ENCODE measurements at places on chromosomes 16 and 17. TPM values are rescaled to one million over a fixed set of nuclear protein-coding genes. Genes with fewer than 3 reads are reported as not detected.

DNA sequence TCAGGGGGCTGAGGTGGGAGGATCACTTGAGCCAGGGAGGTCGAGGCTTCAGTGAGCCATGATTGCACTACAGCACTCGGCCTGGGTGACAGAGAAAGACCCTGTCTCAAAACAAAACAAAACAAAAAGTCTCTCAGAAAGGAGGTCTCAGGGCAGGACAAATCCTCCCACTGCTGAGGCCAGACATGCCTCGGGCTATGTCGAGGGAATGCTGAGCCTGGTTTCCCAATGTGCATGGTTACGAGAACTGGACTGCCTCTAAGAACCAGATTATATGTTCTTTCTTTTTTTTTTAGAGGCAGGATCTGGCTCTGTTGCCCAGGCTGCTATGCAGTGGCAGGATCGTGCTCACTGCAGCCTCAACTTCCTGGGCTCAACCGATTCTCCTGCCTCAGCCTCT is 27.6 kb downstream of the TRAP1 start:
- no peaks in the 10 kb centered on the region for H3K27me3 ChIP-seq
- peaks cover 7% of the 10 kb centered on the region for H3K4me1 ChIP-seq
- H3K36me3 ChIP-seq = peaks cover 20% of the 10 kb centered on the region
- no peak overlapping the region for H3K27ac ChIP-seq

DNA sequence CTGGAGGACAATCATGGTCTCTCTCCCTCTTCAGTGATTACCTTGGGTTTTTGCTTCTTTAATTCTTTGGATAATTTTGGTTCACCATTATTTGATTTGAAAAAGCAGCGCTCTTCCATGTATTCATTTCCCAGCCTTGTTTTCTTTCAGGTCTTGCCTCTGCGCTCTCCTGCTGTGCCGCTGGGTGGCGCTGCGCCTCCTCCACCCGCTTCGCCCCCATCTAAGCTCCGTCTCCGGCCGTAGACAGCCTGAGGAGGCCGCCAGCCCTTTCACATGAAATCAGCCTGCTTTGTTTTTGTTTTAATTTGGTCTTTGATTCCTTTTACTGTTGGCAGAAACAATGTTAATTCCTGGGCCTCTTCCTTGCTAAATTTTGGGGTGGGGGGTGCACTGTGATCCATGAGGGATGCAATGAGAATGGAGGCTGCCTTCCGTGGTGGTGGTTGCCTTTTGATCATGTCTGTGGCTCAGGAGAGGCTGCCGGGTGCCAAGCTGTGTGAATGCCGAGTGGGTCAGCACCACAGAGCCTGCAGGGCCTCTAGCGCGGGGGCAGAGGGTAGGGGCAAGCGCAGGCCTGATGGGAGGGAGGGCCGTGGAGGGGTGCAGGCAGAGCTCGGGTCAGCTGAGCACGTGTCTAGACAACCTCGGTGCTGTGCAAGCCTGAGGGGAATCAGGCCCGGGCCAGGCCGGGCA is 64.1 kb downstream of the PLD6 start:
- peaks cover 9% of the 10 kb centered on the region for H3K4me1 ChIP-seq
- H3K27ac ChIP-seq = no peak overlapping the region
- no peaks in the 10 kb centered on the region for H3K27me3 ChIP-seq

GRCh38 chr16:75288181-75288580 is 36.8 kb upstream of the BCAR1 start:
- DNase-seq = no peak
- H3K4me3 ChIP-seq = no peak overlapping the region
- H3K27me3 ChIP-seq = no peaks in the 10 kb centered on the region
- peaks cover 14% of the 10 kb centered on the region for H3K36me3 ChIP-seq

DNA sequence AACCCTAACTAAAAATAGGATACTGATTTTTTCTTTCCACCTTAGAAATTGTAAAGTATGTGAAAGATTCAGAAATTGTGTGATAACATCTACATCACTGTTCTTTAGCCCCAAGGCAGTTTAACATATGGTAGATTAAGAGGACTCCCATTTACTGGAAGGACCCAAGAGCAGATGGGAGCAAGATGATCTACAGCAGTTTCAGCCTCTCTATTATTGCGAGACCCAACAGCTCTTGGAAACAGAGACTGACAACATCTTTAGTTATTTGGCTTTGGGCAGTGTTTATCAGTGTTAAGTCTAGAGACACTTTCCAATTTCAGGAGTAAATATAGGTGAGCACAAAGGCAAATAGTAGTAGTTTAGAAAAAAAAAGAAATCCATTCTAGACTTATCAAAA is 124.9 kb upstream of the CORO6 start:
- peaks cover 2% of the 10 kb centered on the region for H3K36me3 ChIP-seq
- H3K27ac ChIP-seq = no peak overlapping the region
- no peak overlapping the region for H3K4me3 ChIP-seq
- H3K27me3 ChIP-seq = no peaks in the 10 kb centered on the region
- no peak for DNase-seq

DNA sequence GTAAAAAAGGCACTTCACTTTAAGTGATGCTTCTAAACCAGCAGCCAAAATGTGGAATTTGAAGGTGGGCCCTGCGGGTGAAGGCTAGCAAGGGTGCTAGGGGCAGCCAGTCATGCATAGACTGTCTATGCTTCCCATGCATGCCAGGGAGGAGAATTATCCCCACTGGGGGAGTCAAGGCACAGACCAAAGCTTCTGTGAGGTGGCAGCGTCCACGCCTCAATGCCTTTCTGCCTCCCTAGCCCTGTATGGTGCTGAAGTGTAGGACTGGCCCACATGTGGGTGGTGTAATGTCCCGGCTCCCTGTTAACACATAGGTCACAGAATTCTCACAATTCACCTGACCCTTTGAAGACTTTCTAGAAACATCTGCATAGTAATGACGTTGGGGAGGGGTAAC is 1.9 kb downstream of the HS3ST2 start:
- H3K36me3 ChIP-seq = no peaks in the 10 kb centered on the region
- H3K4me1 ChIP-seq = no peaks in the 10 kb centered on the region
- no peak for DNase-seq
- no peak overlapping the region for H3K27ac ChIP-seq
- H3K27me3 ChIP-seq = peaks cover 10% of the 10 kb centered on the region

DNA sequence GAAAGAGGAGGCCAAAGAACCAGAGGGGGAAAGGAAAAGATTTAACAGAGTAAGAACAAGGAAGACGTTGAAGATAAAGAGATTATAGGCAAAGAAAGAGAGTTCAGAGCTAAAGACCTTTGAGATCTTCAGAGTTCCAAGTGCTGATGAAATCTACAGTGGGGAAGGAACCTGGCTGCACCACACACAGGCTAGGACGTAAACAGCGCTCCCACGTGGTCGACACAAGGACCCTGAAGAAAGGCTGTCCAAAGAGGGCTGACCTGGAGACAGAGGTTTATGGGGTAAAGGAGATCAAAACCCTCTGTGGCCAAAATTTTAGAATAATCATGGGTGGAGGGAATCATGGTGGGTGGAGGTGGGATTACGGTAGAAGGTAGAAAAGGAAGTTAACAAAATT is 121.6 kb downstream of the PMP22 start:
- no peaks in the 10 kb centered on the region for H3K36me3 ChIP-seq
- no peaks in the 10 kb centered on the region for H3K27me3 ChIP-seq
- DNase-seq = no peak
- H3K27ac ChIP-seq = no peak overlapping the region
- H3K4me1 ChIP-seq = no peaks in the 10 kb centered on the region
- H3K4me3 ChIP-seq = no peak overlapping the region

DNA sequence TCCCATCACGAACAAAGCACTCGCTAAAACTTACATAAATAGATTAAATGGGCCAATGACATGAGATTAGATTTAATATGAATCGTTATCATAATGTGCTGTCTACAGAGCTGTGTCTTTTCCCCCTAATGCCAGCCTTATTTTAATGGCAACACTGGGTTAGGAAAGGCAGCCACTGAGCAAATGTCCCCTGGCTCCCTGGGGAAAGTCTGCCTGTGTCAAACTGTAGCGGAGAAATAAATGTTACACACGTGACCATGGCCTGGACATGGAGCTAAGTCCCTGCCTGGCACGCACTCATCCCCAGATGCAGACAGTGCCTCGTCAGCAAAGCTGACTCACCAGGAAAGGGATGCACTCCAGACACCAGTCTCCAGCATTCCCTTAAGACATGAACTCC is 61.3 kb upstream of the SDK2 start:
- peaks cover 4% of the 10 kb centered on the region for H3K4me1 ChIP-seq
- no peaks in the 10 kb centered on the region for H3K36me3 ChIP-seq
- no peak for DNase-seq
- no peaks in the 10 kb centered on the region for H3K27me3 ChIP-seq
- no peak overlapping the region for H3K27ac ChIP-seq

DNA sequence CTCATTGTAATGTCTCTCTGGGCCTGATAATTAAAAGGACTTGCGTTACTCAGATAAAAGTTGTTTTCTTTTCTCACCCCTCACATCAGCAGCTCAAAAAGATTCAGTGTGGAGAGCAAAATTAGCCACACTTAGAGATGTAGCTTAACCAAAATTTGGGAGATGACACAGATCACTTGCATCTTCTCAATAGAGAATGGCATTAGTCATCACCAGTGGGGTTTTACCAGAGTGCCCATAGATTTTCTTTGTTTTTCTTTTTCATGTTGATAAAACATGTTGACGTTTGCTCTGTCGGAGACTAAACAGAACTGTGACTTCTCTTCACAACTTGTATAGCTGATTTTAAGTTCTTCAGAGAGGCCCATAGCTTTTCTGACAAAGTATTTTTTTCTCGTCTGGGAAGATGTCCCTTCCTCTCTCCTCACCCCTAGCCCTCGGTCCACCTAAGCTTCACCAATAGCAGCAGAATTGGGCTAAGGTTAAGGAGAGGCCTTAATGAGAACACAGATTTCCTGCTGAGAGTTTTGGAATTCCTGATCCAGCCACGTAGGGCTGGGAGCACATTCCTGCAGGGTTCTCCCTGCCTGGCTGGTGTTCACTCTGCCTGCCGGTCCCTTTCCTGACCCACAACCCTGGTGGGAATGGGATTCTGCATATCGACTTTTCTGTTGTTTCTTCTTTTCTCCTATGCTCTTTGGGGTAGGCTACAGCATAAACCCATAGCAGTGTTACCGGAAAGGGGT is 92.6 kb downstream of the CACNG3 start:
- H3K27me3 ChIP-seq = no peaks in the 10 kb centered on the region
- H3K4me3 ChIP-seq = no peak overlapping the region
- H3K27ac ChIP-seq = no peak overlapping the region
- no peak for DNase-seq

GRCh38 chr17:45160447-45161287 is 1.0 kb upstream of the HEXIM2 start:
- H3K4me3 ChIP-seq = peak overlapping the region; percentile 87
- peaks cover 35% of the 10 kb centered on the region for H3K4me1 ChIP-seq
- H3K36me3 ChIP-seq = no peaks in the 10 kb centered on the region
- no peak for DNase-seq
- H3K27me3 ChIP-seq = no peaks in the 10 kb centered on the region
- H3K27ac ChIP-seq = peak overlapping the region; percentile 99

DNA sequence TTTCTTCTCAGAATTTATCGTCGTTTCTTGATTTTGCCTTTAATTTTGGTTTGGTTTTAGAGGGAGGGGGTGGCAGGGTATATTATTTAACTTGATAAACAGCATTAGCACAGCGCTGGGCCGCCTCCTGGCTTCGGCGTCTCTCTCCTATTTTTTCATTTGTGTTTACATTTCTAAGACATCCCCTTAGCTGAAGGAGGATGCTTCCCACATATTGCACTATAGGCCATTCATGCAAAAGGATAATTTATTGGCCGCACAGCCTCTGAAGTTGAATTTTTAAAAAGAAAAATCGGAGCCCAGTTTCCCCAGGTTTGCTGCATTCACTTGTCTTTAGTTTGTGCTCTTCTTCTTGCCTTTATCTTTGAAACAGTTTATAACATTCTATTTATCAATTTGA is 497.4 kb upstream of the ZFHX3 start:
- DNase-seq = no peak
- peaks cover 6% of the 10 kb centered on the region for H3K27me3 ChIP-seq
- H3K4me1 ChIP-seq = no peaks in the 10 kb centered on the region
- no peaks in the 10 kb centered on the region for H3K36me3 ChIP-seq

DNA sequence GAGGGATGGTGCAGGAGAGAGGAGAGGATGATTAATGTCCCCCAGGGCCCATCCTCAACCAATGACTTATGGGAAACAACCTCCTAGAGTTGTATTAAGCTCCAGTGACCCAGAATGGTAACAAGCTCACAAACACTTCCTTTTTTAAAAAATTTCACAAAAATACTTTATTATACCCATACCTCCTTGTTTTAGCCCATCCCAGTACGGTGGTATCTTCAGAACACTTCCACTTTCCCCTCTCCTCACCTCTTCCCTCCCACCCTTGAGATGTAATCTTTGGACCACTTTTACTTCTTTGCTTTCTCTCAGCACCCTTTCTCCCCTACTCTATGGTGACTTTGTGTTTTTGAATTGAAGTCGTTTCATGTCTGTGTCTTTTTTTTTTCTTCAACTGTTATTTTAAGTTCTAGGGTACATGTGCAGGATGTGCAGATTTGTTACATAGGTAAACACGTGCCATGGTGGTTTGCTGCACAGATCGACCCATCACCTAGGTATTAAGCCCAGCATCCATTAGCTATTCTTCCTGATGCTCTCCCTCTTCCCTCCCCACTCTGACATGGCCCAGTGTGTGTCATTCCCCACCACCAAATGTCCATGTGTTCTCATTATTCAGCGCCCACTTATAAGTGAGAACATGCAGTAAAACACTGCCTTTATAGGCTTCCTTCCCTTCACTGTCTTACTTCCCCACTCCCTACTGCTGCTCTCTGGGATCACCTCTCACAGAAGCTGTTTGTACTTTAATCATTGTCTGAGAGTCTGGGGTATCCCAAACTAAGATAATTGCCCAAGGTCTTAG is 124.5 kb downstream of the PRKCB start:
- no peak for DNase-seq
- no peaks in the 10 kb centered on the region for H3K27me3 ChIP-seq
- H3K27ac ChIP-seq = no peak overlapping the region
- peaks cover 49% of the 10 kb centered on the region for H3K4me1 ChIP-seq

GRCh38 chr17:73430848-73431247 is 119.0 kb upstream of the CDC42EP4 start:
- no peaks in the 10 kb centered on the region for H3K36me3 ChIP-seq
- H3K27me3 ChIP-seq = no peaks in the 10 kb centered on the region
- H3K4me3 ChIP-seq = no peak overlapping the region
- no peak overlapping the region for H3K27ac ChIP-seq

DNA sequence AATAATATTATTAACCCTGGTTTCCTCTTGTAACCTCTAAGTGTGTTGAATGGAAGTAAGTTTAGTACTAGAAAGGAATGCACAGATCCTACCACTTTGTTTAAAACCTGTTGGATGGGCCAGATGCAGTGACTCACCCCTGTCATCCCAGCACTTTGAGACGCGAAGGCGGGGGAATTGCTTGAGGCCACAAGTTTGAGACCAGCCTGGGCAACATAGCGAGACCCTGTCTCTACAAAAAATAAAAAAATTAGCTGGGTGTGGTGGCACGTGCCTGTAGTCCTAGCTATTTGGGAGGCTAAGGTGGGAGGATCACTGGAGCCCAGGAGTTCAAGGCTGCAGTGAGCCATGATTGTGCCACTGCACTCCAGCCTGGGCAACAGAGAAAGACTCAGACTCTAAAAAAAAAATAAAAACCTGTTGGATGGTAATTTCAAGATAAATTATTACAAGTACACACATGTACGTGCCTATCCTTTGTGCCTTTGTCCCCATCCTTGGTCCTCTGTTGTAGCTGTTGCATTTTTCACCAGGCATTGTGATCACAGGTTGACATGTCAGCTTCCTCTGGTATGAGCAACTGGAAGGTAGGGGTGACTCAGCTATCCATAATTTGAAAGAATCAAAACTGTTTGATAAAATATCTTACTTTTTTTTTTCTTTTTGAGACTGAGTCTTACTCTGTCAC is 30.7 kb upstream of the METTL9 start:
- H3K36me3 ChIP-seq = no peaks in the 10 kb centered on the region
- H3K27ac ChIP-seq = no peak overlapping the region
- H3K27me3 ChIP-seq = no peaks in the 10 kb centered on the region

GNG13 gene
- total RNA-seq = not detected

EPX gene
- not detected for total RNA-seq

ARHGAP44 gene
- not detected for total RNA-seq

HES7 gene
- total RNA-seq = not detected
